Pons (tissue), 1 donor: ENCODE measurements at places on chromosomes 5 and 9.

DNA sequence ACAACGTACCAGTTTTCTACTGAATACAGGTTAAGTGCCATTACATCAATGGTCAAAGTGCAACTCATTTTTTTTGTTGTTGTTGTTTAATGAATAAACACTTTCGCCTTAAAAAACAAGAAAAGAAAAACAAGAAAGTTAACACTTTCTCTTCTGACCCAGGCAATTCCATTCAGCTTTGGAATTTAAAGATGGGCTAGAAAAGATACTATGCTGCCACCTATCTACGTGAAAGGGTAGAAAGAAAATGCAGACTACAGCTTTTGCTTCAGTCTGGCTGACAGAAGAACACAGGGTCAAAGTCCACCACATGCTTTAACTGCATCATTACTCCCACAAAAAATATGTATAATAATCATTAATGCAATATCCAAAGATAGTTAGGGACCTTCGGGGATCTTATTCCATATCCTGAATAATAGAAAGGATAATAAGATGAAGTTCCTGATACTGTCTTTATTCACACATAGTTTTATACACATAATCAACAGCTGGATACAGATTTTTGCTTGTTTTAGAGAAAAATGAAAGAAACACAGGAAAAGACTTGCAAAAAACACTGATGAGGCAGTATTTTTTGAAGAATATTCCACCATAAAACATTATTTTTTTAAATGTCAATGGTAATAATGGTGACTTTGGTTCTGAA lies 40.4 kb downstream of the ZDHHC21 start:
- peak; percentile 40 for DNase-seq

DNA sequence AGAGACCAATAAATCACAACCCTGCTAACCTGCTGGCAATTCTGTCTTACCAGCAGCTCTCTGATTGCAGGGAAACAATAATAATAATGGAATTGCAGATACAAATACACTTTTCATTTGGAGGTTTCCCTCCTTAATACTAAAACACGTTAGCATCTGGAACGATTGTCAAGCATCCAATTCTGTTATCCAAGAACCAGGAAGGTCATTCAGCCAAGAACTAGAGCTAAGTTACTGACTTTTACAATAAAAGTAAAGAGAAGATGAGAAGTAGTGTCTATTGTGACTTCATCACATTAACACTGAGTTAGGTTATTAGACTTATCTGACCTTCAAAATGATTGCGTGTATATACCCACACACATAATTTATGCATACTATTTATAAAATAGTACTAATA lies 335.6 kb downstream of the BRINP1 start:
- no peak for DNase-seq

DNA sequence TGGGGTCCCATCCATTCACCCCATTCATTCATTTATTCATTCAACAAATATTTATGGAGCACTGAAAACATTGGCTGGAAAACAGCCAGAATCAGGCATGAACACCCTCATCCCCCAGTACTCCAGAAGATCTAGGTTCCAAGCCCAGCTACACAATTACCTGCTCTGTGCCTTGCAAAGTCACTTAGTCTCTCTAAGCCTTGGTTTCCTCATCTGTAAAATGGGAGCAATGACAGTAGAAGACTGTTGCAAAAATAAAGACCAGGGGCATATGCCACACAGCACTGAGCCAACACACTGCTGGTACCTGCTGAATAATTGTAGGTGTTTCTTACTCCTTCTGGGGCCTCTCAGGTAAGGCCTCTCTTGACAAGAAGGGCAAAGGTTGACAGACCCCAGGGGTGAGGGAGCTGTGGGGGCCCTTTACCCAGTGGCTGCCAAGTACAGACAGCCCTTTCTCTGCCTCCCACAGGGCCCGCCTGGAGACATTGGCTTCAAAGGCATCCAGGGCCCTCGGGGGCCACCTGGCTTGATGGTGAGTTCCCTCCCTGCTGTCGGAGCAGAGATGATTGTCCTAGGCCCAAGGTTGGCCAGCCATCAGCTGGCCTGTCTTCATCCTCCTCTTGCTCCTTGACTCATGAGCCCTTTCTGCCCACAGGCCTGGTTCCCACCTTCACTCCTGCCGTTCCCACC lies 22.6 kb upstream of the ORM1 start:
- no peak for DNase-seq

- no peak for DNase-seq
These were observed 83.2 kb upstream of the TBCA start for GRCh38 chr5:77859306-77859705.

- no peak for DNase-seq
These were observed 14.3 kb upstream of the MGAT1 start for GRCh38 chr5:180816608-180817534.

DNA sequence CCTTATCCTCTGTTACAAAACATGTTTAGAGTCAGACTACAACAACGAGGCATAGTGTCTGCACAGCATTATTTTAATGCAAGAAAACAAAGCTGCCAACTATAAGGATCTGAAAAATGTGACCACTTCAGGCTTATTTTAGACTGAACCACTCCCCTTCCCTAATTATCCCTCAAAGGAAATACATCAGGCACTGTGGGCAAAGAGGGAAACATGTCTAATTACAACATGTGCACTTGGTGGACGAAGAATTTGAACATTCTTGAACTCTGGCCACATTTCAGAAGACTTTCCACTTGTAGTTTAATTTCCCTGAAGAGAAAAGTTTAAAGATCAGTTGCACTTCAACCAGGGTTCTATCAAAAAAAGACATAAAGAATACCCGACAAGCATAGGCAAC lies 3.8 kb downstream of the MTMR12 start:
- no peak for DNase-seq

DNA sequence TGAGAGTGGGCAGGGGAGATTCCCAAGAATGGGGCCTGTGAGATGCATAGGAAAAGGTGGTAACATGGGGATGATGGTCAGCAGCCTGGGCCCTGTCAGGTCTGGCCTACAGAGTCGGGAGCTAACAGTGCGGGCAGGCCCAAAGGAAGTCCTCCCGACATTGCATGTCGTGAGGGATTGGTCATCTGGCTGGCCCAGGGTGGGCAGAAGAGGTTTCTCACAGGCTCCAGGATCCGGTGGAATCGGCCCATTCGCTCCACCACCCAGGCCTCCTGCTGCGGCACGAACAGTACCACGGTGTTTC lies 514 bp downstream of the STOML2 start:
- DNase-seq: no peak

DNA sequence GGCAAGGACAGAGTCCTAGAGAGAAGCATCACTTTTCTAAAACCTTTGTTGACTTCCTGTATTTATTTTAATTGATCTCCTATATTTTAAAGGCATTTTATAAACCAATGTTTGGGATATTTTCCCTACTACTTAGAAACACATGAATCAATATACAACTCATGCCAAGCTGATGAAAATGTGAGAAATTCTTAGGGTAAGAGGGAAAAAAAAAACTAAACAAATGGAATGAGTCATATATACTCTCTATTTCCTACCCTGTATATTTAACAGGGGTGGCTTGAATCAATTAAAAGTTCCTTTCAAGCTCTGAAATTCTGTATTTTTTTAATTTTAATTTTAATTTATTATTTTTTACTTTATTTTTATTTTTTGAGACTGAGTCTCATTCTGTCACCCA lies 19.6 kb downstream of the BAAT start:
- no peak for DNase-seq

- no peak for DNase-seq
These were observed 31.2 kb upstream of the NDUFB6 start for GRCh38 chr9:32603914-32604852.

GRCh38 chr5:173201636-173202265 lies 33.3 kb downstream of the NKX2-5 start:
- no peak for DNase-seq

DNA sequence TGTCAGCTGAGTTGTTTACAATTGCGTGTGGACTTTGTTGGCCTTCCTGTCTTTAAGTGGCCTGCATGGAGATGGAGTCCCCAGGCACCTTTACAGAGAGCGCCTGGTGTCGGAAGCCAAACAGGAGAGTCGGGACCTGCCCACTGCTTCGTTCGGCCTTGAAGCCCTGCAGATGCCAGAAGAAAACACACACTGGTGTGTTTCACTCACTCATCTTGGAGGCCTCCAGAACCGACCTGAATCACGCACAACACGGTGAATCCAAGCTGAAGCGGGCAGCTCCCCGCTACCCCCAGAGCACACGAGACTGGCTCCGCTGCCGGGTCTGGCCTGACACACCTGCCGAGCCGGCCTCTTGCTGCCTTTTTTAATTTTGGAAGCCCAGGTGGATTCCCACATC lies 419.4 kb upstream of the IRX4 start:
- no peak for DNase-seq

DNA sequence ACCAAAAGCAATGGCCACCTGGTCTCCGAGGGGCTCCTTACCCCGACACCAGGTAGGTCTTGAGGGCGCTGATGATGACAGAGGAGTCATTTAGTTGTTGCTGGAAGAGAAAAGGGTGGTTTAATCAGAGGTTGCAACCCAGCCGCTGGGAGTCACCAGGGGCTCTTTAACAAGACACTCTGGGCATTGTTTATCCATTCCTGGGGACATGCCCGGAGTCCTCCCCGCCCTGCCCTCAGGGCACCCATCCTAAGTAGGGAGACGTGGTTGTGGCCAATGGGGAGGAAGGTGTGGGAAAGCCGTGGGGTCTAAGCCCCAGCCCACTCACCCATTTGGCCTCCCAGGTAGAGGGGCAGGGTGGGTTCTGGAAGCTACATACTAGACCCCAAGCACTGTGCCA lies 3.1 kb downstream of the PTGES2 start:
- no peak for DNase-seq

DNA sequence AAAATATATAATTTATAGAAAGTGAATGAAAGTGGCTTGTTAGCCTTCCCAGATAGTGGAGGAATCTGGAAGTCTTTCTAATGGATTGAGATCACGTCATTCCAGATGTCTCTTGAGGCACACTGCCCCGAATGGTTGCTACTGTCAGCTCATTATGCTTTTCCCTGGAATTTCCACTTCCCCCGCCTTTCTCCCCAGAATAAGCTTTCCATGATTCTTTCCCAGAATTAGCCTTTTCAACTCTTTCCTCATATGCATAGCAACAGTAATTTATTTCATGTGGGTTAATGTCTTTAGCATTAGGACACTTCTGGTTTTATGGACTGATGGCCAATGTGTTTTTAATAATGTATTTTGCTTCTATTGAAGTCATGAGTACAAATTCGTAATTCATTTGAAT lies 81.5 kb downstream of the PALM2AKAP2 start:
- peak; percentile 63 for DNase-seq

DNA sequence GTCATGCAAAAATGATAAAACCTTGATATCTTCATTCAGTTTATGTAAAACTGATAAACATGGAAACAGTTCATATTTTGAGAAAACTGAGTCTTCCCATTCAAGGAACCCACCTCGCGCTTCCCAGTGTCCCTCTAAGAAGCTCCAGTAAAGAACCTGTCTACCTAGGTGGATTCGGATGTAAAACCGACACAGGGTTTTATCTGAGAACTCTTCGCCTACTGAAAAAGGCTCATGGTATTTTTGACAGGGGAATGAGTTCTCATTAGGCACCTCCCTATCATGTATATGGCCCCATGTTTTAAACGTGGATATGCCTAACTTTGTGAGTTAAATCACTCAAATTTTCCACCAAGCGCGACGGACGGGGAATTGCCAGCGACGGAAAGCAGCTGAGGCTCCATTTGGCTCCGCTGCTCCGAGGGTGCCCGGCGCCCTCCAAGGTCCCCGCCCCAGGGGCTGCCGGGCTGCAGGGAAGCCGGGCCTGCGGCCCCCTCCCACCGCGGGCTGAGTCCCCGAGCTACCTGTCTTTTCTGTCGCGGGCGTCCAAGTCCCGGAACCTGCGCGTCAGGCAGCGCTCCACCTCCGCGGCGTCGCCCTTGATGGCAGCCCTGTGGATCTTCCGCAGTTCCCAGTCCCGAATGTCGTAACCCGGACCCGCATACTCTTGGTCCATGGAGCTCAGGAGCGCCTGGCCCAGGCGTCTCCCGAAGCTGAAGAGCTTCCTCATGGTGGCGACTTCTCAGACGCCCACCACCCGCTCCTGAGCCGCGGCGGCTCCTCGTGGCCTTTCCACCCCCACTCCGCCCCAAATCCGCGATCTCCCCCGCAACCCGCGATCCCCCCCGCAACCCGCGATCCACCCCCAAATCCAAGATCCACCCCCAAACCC lies 594 bp downstream of the ANKRD18A start:
- DNase-seq: peak; percentile 34

DNA sequence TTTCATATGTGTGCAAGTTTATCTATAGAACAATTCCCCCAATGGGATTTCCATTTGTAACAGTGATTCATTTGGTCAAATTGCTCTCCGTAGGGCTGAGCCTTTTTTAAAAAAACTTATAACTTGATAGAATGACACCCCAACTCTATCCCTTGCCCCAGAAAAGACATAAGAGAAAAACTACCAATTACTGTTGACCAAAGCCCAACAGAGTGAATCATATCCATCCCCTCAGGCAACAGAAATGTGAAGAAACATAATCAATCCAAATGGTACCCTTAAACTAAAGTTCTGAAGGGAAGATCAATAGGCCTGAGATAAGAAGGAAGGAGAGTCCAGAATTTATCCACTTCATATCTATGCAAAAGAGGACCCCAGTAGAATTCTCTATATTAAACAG lies 17.8 kb downstream of the TICAM2 start:
- DNase-seq: no peak

- DNase-seq: no peak
These were observed 117.7 kb downstream of the ZNF462 start for GRCh38 chr9:106980551-106981101.

DNA sequence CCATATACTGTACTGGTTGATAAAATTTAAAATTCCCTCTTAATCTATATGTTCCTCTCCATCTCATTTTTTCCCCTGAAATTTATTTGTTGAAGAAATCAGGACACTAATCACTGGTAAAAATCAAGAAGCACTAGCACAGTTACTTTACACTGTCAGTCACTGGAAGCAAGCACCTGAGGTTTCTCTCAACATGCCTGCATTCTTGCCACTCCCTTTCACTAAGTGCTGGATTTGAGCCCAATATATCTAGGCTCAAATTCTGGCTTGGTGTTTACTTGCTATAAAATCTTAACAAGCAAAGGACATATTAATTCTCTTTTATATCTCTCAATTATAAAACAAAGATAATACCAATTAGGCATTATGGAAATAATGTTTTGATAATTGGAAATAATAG lies 58.6 kb downstream of the DIAPH1 start:
- peak; percentile 61 for DNase-seq

GRCh38 chr5:146213210-146213826 lies 9.9 kb downstream of the RBM27 start:
- no peak for DNase-seq

- no peak for DNase-seq
These were observed 20.7 kb downstream of the COL5A1 start for GRCh38 chr9:134662143-134662876.

DNA sequence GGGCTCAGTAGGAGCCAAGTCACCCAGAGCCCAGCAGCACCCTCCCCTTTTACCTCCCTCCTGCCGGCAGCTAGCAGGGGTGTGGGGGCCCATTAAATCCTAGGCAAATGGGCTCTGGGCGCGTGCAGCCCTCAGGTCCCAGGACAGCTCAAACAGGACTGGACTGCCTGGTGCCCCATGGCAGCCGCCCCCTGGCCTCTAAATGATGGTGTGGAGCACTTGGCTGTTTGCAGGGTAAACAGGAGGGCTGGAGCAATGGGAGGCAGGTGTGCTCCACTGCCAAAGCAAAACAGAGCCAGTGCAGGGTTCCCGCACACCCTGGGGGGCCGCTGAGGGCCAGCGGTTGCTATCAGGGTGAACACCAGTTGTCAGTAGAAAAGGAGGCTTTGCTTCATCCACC lies 55.9 kb upstream of the C5orf58 start:
- DNase-seq: no peak

- DNase-seq: no peak
These were observed 4.4 kb upstream of the GLIPR2 start for GRCh38 chr9:36132086-36132485.
